ENCODE measurements at places on chromosomes 5 and 9.
A peak's percentile ranks its signal among the peaks of the same experiment; 100 is the strongest.

- no peak for DNase-seq
Measured at GRCh38 chr5:1419476-1420210, 25.6 kb downstream of the SLC6A3 start.

- no peak for DNase-seq
Measured at GRCh38 chr5:80239680-80240367, 16.0 kb downstream of the SERINC5 start.

DNA sequence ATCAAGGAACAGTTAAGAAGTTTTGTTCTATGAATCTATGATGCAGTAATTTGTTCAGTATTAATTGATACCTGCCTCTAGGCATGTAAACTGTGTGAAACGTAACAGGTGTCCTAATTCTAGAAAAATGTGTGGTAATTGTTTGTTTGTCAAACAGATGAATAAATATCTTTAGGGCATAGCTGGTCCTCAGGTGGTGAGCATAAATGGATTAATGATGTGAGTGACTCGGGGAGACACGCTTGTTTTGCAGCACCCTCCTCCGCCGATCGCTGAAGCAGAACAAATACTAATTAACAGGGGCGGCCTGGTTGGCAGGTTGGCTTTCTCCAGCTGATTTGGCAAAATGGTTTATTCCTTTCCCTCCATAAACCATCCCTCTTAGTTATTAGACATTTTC, 88.8 kb downstream of the TLE4 start:
- DNase-seq, result no peak

GRCh38 chr9:25684321-25684720, 6.1 kb upstream of the TUSC1 start:
- DNase-seq, result no peak

GRCh38 chr5:35430381-35431162, 187.1 kb upstream of the SPEF2 start:
- DNase-seq, result no peak

GRCh38 chr9:121598965-121599871, 52.2 kb upstream of the DAB2IP start:
- peak; percentile 44 for DNase-seq

DNA sequence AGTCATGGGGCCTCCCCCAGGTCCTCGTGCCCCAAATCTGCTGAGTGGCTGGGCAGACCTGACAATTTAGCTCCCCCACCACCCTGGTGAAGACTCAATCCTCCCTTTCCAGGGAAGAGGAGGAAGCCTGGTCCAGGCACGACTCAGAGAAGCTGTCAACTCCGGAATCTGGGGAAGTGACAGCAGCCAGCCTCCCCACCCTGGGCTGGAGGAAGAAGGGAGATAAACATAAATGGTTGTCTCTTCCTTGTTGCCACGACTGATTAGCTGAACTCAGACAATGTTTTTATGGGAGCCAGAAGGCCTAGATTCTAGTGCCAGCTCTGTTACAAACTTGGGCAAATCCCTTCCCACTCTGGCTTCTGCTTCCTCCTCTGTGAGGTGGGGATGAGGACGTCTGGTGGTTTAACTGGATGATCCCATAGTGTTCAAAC, 15.4 kb downstream of the CCDC69 start:
- no peak for DNase-seq
